Right kidney (tissue), 9 donors: ENCODE measurements at places on chromosomes 6 and 20.

DNA sequence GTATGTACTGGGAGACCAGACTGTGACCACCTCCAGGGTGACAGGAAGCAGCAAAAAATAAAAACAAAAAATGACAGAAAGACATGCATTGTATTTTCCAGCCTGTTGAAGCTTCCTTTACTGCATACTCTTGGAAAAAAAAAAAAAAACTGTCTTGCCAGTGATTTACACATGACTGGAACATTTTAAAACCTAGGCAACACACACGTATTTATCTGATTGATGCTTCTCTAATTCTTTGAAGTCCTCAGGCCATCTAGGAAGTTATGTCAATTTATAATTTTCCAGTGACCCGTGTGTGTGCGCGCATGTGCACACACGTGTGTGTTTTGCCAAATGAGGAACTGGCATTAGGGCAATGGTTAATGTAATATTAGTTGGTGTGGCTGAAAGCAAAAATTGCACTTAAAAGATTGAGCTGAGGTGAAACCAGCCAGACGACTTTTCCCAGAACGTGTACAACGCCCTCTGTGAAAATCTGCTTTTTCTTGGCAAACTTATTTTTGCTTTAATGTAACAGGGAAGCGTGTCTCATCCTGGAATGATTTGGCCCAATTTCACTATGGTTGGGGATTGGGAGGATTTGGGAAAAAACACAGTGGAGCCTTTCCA lies 315.2 kb downstream of the TFAP2A start:
- DNase-seq, result no peak

GRCh38 chr6:111992851-111993250 lies 61.1 kb upstream of the CCN6 start:
- no peak for DNase-seq

DNA sequence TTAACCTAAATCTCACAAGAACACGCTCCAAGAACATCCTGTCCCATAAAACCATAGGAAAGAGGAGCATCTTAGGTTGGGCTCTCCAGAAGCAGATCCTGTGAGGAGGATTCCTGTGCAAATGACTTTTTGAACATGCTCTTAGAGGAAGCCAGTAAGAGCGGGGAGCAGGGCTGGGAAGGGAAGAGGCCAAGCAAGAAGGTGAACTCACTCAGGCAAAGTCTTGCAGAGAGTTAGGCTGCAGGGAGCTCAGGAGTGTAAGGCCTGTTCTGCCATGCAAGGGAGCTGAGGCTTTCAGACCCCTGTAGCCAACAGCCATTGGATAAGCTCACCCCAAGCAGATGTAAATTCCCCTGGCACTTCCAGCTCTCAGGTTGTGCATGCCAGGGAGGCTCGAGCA lies 63.6 kb upstream of the LY86 start:
- DNase-seq, result no peak

- no peak for DNase-seq
Measured at GRCh38 chr6:109456710-109457561, 1.4 kb upstream of the MICAL1 start.

DNA sequence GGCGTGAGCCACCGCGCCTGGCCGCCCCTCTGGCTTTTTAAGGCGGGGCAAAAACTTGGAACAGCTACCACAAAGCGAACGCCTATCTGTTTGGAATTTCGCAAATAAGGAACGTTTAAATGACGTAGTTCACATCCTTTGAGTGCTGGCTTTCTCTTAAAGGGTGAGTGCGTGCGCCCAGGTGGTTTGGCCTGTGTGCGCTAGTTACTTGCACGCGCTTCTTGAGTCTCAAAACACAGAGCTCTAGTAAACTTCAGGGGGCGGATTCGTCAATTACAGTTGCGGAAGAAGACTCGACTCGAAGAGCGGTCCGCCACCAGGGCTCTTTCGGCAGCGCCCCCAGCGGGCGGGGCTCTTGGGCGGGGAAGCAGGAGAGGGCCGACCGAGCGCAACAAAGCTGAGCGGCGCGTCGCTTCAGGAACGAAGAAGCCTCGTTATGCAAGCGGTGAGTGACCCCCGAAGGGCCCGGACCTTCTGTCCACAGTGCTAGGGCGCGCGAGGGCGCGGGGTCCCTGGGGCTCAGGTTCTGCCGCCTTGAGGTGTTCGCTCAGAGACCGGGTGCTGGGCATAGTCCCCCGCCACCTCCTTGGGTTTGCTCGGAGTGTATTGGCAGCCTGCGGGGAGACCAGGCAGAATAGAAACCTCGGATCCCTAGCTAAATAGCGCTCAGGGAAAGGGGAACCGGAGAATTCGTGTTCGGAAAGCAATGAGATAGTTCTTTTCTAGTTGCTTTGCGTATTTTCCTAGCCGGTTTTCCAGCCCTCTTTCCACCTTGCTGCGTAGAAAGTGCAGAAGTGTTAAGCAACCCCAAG lies at the start of gene SYCP2L:
SYCP2L (plus strand) TSS at position 362 of the 812 bp plus-strand sequence; CDS start at position 437, 75 bp downstream.
- peak; percentile 88 for DNase-seq

GRCh38 chr6:139853302-139853992 lies 479.0 kb upstream of the CITED2 start:
- DNase-seq, result no peak

DNA sequence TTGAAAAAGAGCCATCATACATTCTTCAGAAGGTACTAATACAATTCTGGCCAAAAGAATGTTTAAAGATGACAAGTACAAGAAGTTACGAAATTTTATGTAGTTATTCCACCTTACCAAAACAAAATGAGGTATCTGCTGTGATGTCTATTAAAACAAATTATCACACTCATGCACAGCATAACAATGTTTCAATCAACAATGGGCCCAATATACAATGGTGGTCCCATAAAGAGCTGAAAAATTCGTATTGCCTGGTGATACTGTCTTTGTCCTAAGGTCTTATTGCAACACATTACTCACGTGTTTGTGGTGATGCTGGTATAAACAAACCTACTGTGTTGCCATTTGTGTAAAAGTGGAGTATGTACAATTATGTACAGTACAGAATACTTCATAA lies 3.6 kb upstream of the NUP153 start:
- DNase-seq, result no peak

DNA sequence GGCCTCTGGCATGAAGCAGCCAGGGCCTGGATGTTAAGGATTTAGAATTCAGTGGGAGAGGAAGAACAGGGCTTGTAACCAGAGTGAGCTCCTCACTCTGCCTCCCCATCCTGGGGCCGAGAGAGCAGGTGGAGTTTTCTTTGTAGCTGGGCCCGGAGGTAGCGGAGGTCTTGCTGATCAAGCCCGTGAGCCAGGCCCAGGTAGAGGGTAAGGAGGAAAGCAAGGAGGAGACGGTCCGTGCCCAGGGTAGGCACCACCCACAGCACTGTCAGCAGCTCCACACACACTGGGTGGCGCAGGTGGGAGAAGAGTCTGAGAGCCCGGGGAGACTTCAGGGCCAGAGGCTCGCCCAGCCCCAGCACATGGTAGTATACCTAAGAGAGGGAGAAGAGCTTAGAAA lies 2.1 kb upstream of the PPP1R18 start:
- no peak for DNase-seq

GRCh38 chr6:112562301-112563231 lies 215.4 kb downstream of the RFPL4B start:
- no peak for DNase-seq

DNA sequence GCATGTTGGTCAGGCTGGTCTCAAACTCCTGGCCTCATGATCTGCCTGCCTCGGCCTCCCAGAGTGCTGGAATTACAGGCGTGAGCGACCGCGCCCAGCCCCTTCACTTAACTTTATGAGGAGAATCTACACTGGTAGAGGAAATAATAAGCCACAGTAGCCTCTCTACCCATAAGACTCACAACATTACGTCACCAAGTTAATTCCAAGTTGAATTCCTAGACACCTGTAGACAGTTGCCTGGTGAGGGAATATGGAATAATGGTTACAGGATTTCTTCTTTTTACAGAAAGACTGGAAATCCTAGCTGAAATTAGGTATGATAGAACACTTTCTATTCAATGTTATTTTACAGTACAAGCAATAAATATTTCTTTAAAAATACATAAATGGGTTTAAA lies 854.5 kb upstream of the EYS start:
- DNase-seq, result no peak

GRCh38 chr6:30171677-30172471 lies 8.5 kb downstream of the TRIM15 start:
- peak; percentile 32 for DNase-seq

DNA sequence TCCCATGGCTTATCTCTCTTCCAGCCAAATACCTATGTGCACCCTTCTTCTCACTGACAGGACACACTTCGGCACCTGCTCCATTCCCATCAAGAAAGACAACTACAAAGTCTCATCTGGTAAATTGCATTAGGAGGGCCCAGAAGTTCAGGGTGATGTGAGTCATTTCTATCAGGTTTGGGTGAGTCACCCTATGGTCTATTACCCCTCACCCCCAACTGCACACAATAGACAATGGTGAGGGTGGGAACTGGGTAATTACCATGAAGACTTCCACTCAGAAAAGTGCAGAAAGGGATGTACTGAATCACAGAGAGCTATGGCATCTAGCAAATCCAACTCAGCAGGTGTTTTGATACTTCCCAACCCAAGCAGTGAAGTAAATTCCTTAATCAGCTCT lies 54.8 kb downstream of the OPN5 start:
- no peak for DNase-seq

DNA sequence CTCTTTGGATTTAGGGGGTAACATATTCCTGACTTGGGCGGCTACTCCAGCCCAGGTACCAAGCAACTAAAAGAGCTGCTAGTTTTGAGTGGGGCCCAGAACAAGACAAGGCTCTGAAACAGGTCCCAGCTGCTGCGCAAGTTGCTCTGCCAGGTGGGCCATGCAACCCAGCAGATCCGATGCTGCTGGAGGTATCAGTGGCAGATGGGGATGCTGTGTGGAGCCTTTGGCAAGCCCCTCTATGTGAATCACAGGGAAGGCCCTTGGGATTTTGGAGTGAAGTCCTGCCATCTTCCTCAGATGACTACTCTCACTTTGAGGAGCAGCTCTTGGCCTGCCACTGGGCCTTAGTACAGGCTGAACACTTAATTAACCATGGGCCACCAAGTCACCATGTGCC lies 43.7 kb upstream of the VSX1 start:
- no peak for DNase-seq

GRCh38 chr20:6827472-6827871 lies 60.0 kb downstream of the BMP2 start:
- no peak for DNase-seq

- no peak for DNase-seq
Measured at GRCh38 chr6:37776566-37776965, 43.0 kb upstream of the ZFAND3 start.

- no peak for DNase-seq
Measured at GRCh38 chr6:104537872-104538271, 321.8 kb downstream of the HACE1 start.

GRCh38 chr20:59976156-59976782 lies 18.0 kb downstream of the CDH26 start:
- DNase-seq, result peak; percentile 28

GRCh38 chr6:47098570-47098993 lies 56.5 kb upstream of the ADGRF1 start:
- no peak for DNase-seq

- DNase-seq, result no peak
Measured at GRCh38 chr6:16239798-16240123, 1.4 kb downstream of the GMPR start.

GRCh38 chr6:158041370-158041769 lies 59.7 kb downstream of the SYNJ2 start:
- no peak for DNase-seq

DNA sequence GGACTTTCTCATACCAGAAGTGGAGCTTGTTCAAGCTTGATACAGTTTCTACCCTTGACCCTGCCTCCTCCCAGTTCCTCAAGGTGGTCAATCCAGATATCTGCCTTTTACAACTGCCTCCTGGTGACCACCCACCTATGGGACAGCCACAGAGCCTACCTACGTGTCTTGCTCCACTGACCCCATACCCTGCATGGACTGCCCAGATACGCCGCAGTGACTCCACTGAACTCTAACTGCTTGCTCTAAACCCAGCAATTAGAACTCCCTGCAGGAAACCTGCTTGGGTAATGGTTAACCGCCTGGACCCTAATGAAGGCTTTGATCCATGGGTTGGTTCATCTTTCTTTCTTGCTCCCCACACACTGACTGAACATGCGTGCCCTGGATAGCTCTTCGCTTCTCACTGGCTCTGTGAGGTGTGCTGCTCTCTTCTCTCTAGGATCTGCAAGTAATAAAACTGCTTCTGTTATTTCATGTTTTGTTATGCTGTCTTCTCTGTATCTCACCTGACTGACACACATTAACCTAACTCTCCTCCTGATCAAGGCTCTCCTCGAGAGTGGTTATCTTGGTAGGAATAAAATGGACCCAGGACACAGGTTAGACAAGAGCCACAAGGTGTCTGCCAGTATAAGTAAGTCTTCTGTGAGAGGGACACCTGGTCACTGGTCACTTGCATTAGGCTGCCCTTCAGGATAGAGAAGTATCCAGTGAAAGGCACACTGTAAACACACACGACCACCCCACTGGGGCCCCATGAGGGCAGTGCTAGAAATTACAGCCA lies 79.2 kb downstream of the CHD6 start:
- peak; percentile 34 for DNase-seq

DNA sequence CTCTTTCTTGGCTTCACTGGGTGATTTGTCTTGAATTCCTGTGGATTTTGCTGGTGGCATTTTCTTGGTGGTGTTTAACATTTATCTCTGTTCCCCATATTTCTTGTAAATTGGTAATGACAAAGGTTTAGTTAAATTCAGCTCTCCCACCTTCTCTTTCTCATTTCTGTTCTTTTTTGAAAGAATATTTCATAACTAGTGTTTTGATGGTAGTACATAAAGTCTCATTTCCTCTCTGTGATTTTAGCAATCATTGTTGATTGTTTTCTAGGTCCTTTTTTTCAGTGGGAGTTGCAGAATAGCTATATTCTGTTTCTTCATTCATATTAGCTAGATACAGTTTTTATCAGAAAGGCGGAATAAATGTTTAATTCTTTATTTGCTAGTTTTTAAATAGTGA lies 73.1 kb downstream of the QKI start:
- DNase-seq, result no peak

- no peak for DNase-seq
Measured at GRCh38 chr6:130769861-130770260, 57.3 kb upstream of the SMLR1 start.
